ENCODE measurements at places on chromosomes 1 and 21. TPM values are rescaled to one million over a fixed set of nuclear protein-coding genes. Genes with fewer than 3 reads are reported as not detected.

DNA sequence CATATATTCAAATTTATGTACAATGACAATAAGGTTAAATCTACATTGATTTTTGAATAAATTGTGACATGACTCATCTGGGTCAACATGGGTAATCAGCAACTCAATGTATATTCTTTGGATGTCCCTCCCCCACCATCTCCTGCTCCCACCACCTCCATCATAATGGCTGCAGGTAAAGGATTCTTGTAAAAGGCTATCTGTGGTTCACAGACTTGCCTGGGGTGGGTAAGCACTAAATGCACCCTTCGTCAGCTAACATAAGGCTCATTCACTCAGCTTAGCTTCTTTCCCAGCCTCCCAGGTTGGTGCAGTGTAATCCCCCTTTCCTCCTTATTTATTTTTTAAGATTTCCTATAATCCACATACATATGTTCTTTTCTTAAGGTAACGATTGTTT is 355.7 kb upstream of the DPYD start:
- DNase-seq = no peak

DNA sequence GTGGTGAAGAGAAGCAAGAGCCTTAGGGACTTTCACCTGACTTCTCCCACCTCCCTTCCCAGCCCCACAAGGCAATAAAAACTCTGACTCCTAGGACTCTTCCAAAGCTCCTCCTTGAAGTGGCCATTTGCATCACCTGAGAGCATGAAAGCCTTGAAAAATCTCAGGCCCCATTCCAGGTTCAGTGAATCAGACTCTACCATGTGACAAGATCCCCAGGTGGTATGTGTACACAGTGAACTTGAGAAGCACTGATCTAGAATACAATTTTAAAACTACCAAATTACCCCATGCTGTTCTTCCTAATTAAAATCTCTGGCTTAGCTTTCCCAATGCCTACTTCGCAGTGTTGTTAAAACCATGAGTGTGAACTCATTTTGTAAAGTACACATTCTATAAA is 195.1 kb upstream of the SAMSN1 start:
- DNase-seq = no peak

VWA1 gene
- 25.1 TPM for total RNA-seq

DNA sequence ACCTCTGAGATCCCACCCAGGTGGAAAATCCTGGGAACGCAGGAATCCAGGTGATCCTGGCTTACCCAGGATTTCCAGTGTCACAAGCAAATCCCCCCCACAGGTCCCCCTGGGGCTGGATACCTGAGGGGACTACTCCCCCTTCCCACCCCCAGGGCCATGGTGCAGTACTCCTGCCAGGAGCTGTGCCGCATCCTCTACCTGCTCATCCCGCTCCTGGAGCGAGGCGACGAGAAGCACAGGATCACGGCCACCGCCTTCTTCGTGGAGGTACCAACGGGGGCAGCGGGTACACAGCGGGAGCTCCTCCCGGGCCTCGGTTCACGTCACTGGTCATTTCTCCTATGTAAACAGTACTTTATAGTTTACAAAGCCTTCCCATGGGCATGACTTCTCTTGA is 20.4 kb upstream of the TTC4 start:
- DNase-seq = no peak

TMEM35B gene
- 4.5 TPM for total RNA-seq

- DNase-seq = no peak
Measured at GRCh38 chr1:211472724-211473123, 19.2 kb downstream of the RD3 start.

Measured in HepG2 (cell line).